Left colon (tissue), 2 donors: ENCODE measurements at places on chromosomes 2 and 18.

GRCh38 chr2:54402350-54402749, 53.8 kb upstream of the SPTBN1 start:
- no peak for DNase-seq

DNA sequence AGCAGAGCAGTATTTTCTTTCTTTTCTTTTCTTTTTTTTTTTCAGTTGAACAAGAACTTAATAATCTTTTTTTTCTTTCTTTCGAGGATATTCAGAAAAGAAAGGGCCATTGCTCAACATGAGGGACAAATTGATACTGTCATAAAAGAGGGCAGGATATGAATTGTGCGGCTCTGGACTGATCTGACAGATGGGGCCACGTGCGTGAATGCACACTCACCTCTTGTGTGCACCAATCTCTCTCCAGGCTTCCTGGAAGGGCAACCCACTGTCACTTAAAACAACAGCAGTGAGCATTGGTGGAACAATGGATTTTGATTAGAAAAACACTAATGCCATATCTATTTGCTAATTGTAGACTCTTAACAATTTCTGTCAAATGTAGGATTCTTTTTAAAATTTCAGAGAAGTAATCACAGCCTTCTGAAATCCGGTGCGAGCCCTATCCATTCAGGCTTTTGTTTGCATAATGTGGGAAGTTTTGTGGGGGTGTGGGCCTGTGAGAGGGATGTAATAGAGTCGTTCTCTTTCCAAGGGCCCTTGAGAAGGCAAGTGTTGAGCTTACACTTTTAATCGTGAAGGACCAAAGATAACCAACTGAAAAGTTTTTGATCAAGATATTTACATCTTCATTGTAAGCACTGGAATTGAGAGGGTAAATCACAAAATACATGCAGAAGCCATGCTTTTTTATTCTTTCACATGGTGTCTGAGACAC, 298.8 kb downstream of the SP3 start:
- no peak for DNase-seq

DNA sequence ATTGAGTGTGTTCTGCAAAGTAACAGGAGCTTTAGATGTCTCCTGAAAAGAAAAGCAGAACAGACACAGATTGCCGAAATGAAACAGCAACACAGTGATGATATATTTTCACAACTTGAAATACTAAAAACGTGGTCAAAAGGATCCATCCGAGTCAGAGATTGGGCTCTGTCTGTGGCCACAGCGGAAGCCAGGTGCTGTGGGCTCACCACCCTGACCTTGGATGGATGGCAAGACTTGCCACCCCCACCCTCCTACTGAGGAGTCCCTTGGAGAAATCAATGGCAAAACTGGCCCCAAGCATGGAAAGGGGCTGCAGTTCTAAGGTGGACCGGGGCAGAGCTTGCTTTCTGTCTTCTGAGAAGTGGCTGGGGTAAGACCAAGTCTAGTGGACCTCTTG, 31.4 kb upstream of the ACKR3 start:
- DNase-seq, result no peak

GRCh38 chr2:170929686-170930050, 615 bp downstream of the GORASP2 start:
- DNase-seq, result peak; percentile 60
